ENCODE measurements at places on chromosomes 7 and 10. TPM values are rescaled to one million over a fixed set of nuclear protein-coding genes. Genes with fewer than 3 reads are reported as not detected.

The NRBF2 gene
- 26.6 TPM for total RNA-seq

The GNAT3 gene
- total RNA-seq, result not detected

The ANKRD22 gene
- total RNA-seq, result 0.33 TPM

The SPACDR gene
- 0.27 TPM for total RNA-seq

The TLX1 gene
- total RNA-seq, result not detected

The SFTPA2 gene
- total RNA-seq, result not detected

The CCDC172 gene
- total RNA-seq, result not detected

The NUDT13 gene
- total RNA-seq, result 1.8 TPM

The PRPS1L1 gene
- total RNA-seq, result not detected

The VIPR2 gene
- total RNA-seq, result not detected

The PALD1 gene
- total RNA-seq, result 0.18 TPM

The ADCYAP1R1 gene
- total RNA-seq, result not detected

DNA sequence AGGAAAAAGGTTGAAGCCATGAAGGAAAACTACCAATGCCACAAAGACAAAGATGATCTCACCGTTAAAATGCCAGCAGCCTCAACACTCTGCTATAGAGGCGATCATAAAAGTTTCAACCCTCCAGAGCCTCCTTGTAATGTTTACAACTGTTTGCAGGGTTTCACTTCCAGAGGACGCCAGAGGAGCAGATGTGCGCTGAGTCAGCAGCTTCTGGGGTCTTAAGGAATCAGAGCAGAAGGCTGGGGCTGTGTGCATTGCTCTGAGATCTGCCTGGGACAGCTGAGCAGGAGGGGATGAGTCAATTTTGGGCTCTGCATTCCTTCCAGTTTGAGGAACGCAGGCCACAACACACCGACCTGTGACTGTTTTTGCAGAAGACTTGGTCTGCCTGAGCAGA is 98.3 kb downstream of the TMEM130 start:
- peak; percentile 39 for DNase-seq

DNA sequence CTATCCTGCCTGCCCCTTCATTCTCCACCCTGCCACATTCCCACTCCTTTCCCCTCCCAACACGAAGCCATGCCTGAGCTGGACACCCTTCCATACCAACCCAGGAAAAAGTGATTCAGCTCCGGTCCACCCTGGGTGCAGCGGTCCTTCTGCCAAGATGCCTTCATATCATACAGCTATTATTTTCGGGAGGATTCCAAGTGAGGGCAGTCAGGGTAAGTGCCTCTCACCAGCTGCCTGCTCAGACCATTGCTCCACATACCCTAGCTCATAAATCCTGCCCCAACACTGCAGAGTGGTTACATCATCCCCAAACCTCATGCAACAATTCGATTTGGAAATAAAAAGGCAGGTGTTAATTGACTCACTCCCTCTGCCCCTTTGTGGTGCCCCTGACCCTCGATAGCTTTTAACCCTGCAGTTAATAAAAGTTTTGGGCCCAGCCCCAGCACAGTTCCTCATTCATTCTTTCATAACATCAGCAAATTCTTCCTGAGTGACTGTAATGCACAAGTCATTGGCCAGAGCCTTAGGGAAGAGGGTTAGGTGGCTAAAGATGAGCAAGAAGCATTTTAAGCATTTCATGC is 42.6 kb downstream of the ZNF503 start:
- DNase-seq, result peak; percentile 86

DNA sequence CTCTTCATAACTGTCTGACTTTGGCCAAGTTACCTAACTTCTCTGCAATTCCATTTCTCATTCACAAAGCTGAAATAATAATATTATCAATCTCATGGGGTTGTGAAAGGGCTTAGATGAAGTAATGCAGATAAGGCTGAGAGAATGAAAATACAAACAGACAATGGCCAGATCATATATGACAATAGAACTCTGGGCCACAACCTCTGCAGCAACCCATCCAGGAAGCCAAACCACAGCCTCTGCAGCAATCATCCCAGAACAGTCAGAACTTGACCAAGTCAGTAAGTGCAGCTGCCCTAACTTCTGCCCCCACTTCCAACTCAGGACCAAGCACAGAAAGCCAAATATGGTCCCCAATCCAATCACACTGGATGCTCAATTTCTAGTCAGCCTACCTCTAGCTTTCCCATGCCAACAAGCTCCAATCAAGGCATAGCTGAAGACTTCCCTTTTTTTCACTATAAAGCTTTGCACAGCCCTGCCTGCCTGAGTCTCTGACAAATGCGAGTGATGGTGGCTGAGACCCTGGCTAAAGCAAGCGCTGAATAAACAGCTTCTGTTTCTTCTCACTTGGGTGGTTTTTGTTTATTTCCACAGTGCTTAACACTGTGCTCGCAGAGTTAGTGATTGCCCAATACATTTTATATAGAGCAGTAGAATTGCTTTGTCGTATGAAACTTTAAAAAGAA is 34.8 kb upstream of the TNPO3 start:
- peak; percentile 69 for DNase-seq

- no peak for DNase-seq
Observed at GRCh38 chr7:158236400-158236799, 351.2 kb downstream of the PTPRN2 start.

- no peak for DNase-seq
Observed at GRCh38 chr7:29606830-29607229, 43.2 kb downstream of the PRR15 start.

- DNase-seq, result peak; percentile 35
Observed at GRCh38 chr10:63542835-63543575, 21.8 kb downstream of the REEP3 start.

DNA sequence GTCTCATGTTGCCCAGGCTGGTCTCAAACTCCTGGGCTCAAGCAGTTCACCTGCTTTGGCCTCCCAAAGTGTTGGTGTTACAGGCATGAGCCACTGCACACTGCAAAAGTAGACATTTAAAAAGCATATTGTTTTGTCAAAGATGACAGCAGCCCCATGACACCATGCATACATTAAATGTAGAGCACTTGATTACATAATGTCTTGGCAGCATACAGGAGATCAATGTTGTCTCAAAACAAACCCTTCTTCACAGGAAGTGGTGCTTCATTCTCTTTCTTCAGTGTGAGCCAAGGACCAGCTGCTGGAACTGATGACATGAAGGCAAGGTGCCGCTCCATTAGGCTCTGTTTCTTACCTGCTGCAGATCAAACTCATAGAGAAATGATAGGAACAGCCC is 218.4 kb downstream of the KLF6 start:
- DNase-seq, result no peak

- peak; percentile 45 for DNase-seq
Observed at GRCh38 chr7:155233311-155234157, 64.1 kb upstream of the INSIG1 start.

GRCh38 chr10:125039354-125039769 is 97.4 kb downstream of the ZRANB1 start:
- no peak for DNase-seq

DNA sequence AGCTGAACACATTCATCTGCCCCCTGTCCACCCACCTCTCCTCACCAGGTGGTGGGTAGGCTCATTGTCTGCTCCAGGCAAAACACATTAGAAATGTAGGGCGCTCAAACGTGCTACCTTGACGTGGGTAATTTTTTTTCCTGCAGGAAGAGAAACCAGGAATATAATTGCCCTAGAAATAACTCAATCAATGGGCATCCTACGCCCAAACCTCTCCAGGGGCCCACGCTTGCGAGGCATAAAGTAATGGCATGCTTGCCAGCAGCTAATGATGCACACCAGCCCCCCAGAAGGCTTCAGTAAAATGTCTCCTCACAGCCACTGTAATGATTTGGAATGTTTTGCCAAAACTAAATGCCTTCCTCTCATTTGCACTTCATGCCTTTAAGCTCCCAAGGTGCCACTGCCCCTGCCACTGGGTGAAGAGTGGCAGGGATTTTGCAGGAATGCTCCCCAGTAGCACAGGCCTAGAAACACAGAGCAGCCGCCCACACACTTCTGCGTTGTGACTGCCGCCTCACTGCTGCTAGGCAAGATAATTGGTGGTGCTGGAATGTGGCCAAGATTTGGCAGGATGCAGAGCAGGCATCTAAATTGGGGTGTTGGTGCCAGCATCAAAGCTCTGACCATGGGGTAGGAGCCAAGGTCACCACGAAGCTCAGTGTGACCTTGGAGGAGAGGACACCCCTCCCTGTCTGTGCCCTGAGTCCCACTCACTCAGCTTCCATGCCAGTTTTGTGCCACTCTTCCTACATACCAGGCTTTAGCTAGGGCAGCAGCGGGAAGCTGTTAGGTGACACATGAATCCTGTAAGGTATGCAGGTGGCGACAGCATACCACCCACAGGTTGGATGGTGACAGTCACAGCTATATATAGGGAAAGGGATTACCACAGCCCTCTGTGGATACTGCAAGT is 48.7 kb upstream of the PPP1R3C start:
- no peak for DNase-seq

DNA sequence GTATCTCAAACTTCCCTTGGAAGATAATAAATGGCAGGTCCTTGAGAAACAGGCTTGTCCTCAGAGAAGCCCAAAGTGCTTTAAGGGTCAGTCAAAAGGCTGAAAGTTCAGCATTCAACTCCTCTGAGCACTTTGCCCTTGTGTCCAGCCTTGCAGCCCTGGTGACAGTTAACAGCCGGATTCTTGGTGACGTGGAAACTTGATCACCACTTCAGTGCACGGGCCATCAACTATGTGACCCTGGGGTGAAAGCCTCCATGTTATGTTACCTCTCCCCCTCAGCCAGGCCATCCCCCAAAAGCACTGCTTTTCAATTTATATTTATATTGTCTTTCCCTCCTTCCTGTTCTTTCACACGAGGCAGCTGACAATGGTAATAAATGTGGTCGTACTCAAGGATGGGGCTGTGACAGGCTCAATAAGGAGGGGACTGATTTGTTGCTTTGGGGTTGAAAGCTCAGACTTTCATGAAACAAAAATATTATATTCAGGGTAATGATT is 164.0 kb upstream of the NRP1 start:
- no peak for DNase-seq

Measured in fibroblast of the aortic adventitia (primary cell).